ENCODE measurements at places on chromosomes 1 and 21.

DNA sequence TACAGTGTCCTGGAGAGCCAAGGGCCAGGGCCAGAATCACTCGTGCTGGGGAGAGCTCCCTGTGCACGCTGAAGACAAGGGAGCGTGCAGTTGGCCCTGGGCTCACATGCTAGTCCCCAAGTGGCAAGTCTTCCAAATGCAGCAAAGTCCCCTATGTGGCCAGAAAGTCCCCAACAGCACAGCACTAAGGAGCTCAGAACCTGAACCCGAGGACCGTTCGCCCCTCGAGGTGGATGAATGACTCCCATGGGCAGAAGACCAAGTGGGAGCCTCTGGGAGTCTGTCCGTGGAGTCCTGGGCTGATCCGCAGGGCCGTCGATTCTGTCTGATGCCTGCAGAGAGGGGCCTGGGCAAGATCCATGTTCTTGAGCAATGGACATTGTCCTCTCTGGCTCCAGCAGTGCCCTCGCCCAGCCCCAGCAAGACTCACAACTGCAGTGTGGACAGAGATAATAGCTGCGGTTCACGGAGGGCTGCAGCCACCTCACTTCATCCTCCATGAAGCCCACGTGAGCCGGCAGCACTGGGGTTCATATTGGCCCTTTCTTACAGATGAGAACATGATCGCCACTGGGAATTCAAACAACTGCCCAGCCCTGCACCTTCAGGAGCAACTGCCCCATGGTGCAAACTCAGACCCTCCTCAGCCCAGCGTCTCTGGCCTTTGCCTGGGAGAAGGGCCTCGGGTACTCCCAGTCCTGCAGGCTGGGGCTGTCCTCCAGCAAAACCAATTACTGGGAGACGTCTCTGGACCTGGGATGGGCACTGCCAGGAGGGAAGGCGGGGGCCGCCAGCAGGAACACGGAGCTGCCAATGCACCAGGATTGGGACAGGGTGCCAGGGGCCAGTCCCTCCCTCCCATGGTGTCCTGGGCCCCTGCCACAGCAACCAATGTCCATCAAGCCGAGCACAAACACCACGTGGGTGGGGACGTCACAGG is 243.7 kb downstream of the NPHP4 start:
- no peak for DNase-seq

GRCh38 chr1:165371588-165372225 is 15.2 kb upstream of the LMX1A start:
- no peak for DNase-seq

GRCh38 chr1:17118706-17119075 is 560 bp downstream of the PADI2 start:
- no peak for DNase-seq

DNA sequence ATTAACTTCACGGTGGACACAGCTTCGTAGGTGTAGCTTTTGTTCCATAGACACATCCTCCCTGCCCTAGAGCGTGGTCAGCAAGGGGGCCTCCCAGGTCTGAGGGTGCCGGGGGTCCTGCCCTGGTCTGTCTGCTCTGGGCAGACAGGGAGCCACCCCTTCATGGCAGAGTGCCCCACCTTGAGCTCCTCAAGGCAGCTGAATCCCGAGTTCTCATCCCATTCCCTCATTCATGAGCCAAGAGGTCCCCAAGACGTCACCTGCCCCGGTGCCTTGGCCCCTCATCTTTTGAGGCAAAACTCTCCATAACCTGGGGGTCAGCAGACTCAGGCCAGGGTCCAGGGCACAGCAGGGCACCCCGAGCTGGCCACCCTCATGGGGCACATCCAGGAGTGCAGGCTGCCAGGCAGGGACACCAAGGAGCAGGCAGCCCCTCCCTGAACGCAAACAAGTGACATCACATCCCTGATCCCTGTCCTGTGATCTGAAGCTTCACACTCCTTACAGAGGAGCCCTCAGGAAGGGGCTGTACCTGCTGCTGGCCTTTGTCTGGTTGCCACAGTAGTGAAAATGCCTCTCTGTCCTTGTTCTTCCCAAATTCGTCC is 23.3 kb downstream of the UBASH3A start:
- DNase-seq = no peak

- no peak for DNase-seq
Observed at GRCh38 chr1:235649368-235650163, at the start of gene GNG4. TSS of gene GNG4 (minus strand) at chr1:235649784. CDS start at chr1:235583838, 65,946 bp downstream.

GRCh38 chr1:67433837-67434236 is 3.6 kb upstream of the SERBP1 start:
- no peak for DNase-seq

GRCh38 chr1:93440706-93441105 is 7.2 kb upstream of the FNBP1L start:
- DNase-seq = no peak

DNA sequence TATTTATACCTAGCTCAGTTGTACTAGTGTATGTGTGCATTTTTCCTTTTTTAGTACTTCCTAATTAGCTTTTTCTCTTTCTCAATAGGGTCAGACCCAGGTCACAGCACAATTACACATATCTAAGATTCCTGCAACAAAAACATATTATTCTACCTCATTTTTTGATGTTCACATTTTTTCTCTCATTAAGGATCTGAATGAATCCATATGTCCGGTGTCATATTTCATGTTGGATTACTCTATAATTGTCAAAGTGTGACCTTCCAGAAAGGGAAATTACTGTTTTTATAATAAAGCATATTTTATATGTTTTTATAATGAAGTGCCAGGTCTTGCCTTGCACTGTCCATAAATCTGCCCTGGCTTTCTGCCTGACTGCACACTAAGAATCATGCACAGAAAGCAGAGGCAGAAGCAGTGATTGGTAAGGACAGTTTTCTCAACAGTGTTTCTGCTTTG is 143.7 kb downstream of the KCNT2 start:
- no peak for DNase-seq

- no peak for DNase-seq
Observed at GRCh38 chr21:29506214-29506613, 207.5 kb downstream of the BACH1 start.

DNA sequence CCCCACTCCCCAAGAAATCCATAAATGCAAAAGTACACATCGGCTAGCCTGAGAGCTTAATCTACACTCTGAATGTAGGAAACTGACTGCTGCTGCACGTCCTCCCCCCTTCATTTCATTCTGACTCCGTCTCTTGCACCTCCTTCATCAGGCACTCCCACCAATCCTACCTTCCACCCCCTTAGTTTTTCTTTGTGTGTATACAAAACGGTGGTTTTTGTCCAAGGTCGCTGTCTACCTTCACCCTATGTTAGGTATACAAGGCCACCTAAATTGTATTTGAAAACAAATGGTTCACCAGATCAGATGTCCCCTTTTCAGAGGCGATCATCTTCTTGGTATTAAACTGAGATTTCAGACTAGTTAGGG is 1.9 kb downstream of the WDR26 start:
- DNase-seq = no peak
